AG04450 (cell line): ENCODE measurements at places on chromosomes 5 and 9.

GRCh38 chr5:124743602-124744169 lies 2.8 kb downstream of the ZNF608 start:
- DNase-seq = no peak

DNA sequence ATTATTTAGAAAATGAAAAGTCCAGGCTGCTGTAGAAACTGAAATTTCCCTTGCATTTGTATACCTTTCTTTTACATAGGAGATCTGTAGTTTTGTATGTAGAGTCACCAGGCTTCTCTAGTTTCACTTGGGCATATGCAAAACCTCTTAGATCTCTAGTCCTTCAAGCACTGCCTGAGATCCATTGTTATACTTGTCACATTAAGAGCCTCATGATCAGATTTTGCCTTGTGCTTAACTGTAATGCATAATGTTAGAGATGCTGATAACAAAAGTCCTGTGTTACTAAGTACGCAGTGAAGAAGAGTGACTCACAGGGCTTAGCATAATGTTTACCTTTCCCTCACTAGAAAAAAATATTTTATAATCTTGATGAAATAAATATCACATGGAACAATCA lies 250.2 kb downstream of the CYLC2 start:
- no peak for DNase-seq

GRCh38 chr5:72741805-72742204 lies 74.7 kb upstream of the TNPO1 start:
- DNase-seq = no peak

- no peak for DNase-seq
These were observed 46.4 kb upstream of the APC start for GRCh38 chr5:112691339-112691680.

- no peak for DNase-seq
These were observed 23.6 kb upstream of the CEP72 start for GRCh38 chr5:588406-588995.

- no peak for DNase-seq
These were observed 5.1 kb downstream of the TMEM245 start for GRCh38 chr9:109114670-109115069.

GRCh38 chr9:89078860-89079259 lies 87.6 kb downstream of the S1PR3 start:
- no peak for DNase-seq

GRCh38 chr5:52783226-52783959 lies 4.3 kb upstream of the ITGA1 start:
- DNase-seq = no peak

GRCh38 chr9:83629433-83630104 lies 6.6 kb downstream of the IDNK start:
- no peak for DNase-seq

- no peak for DNase-seq
These were observed 21.9 kb downstream of the NEK6 start for GRCh38 chr9:124279531-124280175.

- DNase-seq = no peak
These were observed 36.2 kb upstream of the DAP start for GRCh38 chr5:10797261-10797660.

DNA sequence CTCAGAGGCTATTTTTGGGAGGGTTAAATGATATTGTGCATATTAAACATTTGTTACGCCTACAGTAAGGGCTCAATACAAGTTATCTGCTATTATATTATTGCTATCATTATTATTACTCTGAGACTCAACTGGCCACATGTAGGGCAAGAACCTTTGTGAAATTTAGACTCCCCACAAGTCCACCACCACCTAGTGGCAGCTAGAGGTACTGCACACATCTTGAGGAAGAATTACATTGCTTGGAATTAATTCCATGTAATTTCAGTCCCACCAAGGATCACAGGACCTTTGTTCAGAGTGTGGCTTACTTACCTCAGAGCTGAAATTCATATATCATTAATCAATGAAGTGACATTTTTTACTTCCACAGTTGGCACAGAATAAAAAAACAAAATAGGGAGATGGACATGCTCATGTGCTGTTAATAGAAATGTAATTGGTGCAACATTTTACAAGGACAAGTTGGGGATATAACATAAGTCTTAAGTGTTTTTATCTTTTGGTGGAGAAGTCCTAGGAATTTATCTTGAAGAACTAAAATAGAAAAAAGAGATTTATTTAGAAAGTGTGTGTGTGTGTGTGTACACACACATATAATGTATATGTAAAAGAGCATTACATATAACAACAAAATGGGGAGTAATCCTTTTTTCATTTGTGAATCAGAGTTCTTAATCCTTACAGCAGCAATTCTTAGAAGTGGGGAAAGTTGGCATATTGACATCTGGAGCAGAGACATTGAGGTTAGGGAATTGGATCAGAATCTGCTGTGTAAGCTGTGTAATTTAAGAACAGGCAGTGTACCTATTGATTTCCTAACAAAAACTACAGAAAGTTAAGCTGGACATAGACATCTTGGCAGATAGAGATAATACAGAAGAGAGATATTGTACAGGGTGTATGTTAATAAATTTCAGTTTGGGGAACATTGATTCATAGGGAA lies 11.2 kb downstream of the MSANTD3 start:
- peak; percentile 57 for DNase-seq

GRCh38 chr5:163624431-163624830 lies 119.0 kb downstream of the MAT2B start:
- no peak for DNase-seq

- peak; percentile 51 for DNase-seq
These were observed 6.6 kb downstream of the GALNT10 start for GRCh38 chr5:154196955-154197652.

DNA sequence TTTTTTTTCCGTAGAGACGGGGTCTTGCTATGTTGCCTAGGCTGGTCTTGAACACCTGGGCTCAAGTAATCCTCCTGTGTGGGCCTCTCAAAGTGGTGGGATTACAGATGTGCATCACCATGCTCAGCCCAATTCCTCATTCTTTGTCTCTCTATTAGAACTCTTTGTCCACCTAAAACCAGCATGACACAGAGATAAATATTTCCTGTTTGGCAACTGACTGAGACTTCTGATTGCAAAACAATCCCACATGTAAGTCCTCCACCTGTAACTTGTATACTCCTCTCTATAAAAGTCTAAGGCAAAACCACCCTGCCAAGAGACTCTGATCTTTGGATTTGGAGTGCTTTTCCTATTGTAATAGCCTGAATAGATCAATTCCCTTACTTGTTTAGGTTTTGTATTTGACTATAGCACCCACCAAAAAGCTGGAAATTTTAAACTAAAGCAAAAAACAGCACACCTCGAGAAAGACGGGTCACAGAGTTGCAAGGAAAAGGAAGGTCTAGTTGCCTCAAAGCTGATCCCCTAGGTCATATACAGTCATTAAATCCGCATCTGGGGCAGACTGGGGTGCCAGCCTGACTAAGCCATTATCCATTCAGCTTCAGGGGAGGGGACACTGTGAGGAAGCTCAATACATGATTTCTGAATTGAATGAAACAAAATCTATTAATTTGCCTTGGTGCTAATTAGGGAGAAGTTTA lies 13.5 kb upstream of the KIF27 start:
- DNase-seq = no peak

GRCh38 chr5:53265043-53265442 lies 155.5 kb upstream of the MOCS2 start:
- no peak for DNase-seq

GRCh38 chr5:32840606-32841005 lies 129.5 kb downstream of the NPR3 start:
- no peak for DNase-seq

DNA sequence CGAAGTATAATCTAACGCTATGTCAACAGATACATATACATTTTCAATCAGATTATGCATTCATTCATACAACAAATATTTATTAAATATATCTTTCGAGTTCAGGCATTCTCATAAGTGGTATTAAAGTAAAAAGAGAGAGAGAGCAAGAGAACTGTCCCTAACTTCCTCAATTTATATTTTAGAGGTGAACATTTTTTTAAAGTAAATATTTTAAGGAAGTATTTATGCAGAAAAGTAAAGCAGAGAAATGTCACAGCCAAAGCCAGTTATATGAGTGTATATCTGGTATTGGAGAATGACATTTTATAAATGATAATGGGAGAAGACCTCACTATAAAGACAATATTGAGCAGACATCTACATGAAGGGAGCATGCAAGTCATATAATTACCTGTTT lies 667.3 kb upstream of the CDH9 start:
- no peak for DNase-seq

- no peak for DNase-seq
These were observed 29.7 kb downstream of the SLC36A1 start for GRCh38 chr5:151477101-151477500.

DNA sequence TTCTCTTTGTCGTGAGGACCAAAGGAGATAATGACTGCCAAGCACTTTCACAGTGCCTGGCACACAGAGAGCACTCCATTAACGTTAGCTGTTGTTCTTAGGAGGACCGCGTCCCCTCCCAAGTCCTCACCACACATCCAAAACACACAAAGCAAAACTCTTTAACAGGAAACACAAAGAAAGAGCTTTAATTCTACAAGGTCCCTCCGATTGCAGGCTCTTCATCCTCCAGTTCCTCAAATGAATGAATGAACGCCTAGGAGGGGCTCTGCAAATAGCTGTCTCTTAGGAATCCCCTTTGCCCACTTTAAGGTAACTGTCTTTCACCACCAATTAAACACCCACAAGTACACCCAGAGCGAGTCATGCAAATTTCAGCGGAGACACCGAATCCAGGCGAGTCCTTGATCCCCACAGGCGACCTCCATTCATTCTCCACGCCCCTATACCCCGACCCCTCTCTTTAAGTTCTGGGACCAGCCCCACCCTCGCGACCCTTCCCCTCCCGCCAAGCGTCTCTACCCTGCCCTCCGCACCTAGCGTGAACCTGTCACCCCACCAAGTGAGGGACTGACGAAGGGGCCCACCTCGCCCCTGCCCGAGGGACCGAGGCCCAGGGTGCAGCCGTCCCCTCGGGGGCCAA lies 644 bp downstream of the TSC1 start:
- DNase-seq = no peak

GRCh38 chr5:37086466-37087173 lies 162.6 kb downstream of the CPLANE1 start:
- peak; percentile 20 for DNase-seq

GRCh38 chr5:15858326-15858725 lies 321.3 kb downstream of the MARCHF11 start:
- DNase-seq = no peak
